ENCODE measurements at places on chromosomes 4 and X.
A peak's percentile ranks its signal among the peaks of the same experiment; 100 is the strongest.

GRCh38 chrX:10725071-10725470 lies 104.7 kb upstream of the MID1 start:
- no peak for DNase-seq

GRCh38 chr4:98604723-98605122 lies 53.7 kb downstream of the TSPAN5 start:
- no peak for DNase-seq

- no peak for DNase-seq
Measured at GRCh38 chrX:24396931-24397279, 36.5 kb downstream of the SUPT20HL1 start.

GRCh38 chr4:173281406-173282255 lies 52.5 kb downstream of the HMGB2 start:
- DNase-seq, result no peak

DNA sequence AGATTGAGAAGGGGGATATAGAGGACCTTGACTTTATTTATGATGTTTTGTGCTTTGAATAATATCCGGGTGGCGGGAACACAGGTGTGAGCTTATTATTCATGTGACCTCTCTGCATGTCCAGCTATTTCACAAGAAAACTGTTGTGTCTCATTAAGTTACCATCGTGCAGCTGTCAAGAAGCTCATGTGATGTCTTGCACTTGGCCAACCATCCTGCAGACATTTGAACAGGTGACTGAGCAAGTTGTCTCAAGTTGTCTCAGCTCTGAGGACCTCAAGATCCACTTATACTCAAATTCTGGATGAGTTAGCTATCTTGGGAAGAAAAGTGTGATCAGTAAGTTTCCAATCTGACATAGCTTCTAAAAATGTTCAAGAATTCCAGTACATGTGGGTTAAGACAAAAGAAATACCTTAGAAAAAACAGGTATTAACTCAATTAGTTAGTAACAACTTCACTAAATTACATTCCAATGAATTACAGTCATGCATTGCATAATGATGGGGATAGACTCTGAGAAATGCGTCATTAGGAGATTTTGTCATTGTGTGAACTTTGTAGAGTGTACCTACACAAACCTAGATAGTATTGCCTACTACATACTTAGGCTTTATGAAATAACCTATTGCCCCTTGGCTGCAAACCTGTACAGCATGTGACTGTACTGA lies 462.2 kb downstream of the INPP4B start:
- no peak for DNase-seq

- no peak for DNase-seq
Measured at GRCh38 chr4:46993075-46994006, at the start of gene GABRA4. GABRA4 (minus strand) TSS chr4:46993581; CDS start chr4:46993424, 157 bp downstream.

GRCh38 chr4:137901114-137901513 lies 341.0 kb downstream of the SLC7A11 start:
- DNase-seq, result no peak

GRCh38 chr4:92864096-92864495 lies 560.3 kb downstream of the GRID2 start:
- peak; percentile 36 for DNase-seq

GRCh38 chr4:162522724-162523123 lies 358.9 kb upstream of the FSTL5 start:
- DNase-seq, result no peak

GRCh38 chr4:147582386-147583060 lies 34.7 kb upstream of the TMEM184C start:
- DNase-seq, result no peak

DNA sequence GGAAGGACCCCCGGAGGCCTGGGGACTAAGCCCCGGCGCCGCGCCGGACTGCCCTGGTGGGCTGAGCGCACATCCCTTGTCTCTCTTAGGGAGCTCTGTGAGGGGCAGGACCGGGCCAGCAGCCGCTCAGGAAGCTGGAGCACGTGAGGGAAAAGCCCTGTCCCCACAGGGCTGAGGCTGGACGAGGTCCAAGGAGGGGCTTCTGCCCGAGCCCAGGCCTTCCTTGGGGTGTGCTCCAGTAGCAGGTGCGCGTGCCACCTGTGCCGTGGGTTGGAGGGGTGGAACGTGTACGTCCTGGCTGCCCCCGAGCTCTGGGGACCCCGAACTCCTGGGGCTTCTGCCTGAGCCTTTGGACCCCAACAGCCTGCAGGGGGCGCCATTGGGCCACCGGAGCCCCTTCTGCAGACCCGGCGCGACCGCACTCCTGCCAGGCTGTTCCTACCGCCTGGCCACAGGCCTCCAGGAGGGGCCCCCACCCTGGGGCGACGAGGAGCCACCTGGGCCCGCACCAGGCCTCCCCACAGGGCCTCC lies 27.2 kb downstream of the TACC3 start:
- DNase-seq, result peak; percentile 48

DNA sequence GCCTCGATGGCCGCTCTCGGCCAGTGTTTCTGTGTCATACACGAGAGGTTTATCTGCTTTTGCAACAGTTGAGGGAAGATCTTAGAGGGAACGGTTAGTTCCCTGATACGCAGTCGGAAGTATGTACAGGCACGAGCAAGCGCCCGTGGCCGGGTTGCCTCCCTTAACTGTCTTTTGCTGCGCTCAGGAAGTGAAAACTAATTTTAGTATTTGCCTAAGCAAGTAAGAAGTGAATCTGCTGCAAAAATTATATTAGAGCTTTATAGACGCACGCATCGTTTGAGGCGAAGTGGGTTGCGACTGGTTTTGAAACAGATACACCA lies 695 bp downstream of the MTM1 start:
- no peak for DNase-seq

GRCh38 chrX:17984415-17984814 lies 123.3 kb upstream of the RAI2 start:
- DNase-seq, result no peak

DNA sequence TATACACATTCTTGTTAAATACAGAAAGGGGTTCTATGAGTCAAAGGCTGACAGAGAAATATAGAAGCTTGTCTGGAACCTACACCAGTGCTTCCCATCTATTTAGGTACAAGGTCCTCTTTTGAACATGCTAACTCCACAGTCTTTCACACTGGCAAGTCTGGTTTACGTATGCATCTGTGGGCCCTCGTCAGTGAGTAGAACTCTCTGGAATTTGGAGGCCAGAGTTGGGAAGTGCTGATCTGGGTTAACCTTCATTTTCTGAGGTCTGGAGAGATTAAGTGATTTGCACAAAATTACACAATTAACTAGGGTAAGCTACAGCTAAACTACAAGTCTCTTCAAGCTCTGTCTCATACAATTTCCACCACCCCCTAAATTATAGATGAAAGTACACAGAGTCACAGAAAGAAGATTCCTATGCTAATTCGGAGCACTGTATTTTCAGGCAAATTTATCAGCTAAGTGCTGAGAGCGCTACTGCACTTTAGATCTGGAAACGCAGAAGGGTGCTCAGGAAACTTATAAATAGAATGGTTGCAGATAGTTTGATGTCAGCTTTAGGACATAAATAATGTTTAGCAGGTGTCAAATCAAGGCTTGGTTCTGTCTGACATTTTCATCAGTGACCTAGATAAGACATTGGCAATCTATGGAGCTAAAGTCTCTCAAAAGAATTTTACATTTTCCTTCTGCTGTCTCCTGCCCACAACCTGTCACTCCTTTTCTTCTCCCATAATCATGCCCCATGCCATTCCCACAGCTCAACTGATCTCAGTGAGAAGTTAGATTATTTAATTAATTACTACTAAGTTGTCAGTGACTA lies 43.0 kb upstream of the PDLIM5 start:
- no peak for DNase-seq

GRCh38 chrX:136967966-136968365 lies 65.8 kb downstream of the GPR101 start:
- DNase-seq, result no peak

GRCh38 chrX:15292861-15293260 lies 22.6 kb downstream of the ASB11 start:
- DNase-seq, result no peak

- peak; percentile 74 for DNase-seq
Measured at GRCh38 chrX:102155806-102156179, at the start of gene BEX5. BEX5 (minus strand) TSS chrX:102155977; CDS start chrX:102154265, 1,712 bp downstream.

DNA sequence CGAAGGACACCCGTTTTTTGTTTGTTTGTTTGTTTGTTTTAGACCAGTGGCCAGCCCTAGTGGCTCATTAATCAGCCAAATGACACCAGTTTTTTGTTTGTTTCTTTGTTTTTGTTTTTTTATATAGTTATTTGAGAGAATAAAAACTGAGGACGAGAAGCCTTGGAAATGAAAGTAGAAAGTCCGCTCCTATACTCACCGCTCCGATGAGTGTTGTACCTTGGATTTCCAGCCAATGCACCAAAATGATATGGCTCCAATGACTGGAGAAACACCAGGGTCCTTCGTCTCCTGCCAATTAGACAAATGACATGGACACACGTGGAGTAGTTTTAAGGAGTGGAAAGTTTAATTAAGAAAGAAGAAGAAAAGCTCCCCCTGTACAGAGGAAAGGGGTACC lies 87.9 kb downstream of the ZXDA start:
- no peak for DNase-seq

DNA sequence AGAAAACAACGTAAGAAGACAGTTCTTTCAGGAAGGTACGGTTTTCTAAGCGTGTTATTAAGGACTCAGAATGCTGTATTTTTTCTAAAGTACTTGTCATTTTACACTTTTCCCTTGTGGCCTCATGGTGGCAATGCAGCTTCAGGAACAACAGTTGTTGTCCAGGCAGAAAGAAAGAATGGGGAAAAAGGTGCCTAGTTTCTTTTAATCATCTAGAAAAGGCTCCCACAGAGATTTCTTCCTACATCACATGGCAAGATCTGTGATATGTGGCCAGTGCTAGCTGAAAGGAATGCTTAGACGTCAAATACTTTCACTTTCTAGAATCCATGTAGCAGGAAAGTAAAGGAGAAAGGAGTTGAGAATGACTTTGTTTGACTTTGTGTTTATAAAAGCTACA lies 49.0 kb upstream of the TRAM1L1 start:
- no peak for DNase-seq

DNA sequence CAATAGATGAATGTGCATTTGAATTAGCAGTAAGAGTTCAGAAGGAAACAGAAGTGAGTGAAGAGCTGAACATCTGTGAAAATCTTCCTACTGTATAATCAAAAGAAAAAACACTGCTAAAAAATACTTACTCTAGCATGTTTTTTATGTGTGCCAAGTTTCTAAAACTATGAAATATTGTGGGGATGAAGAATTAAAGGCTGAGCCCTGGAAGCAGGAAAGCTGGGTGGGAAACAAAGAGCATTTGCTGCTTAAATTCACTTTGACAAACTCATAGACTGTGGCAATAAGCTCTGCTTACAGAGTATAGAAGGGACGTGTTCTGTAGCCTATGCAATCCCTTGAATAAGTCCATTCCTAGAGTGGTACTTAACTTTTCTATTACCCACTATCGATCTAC lies 261.7 kb downstream of the ANKRD50 start:
- no peak for DNase-seq

DNA sequence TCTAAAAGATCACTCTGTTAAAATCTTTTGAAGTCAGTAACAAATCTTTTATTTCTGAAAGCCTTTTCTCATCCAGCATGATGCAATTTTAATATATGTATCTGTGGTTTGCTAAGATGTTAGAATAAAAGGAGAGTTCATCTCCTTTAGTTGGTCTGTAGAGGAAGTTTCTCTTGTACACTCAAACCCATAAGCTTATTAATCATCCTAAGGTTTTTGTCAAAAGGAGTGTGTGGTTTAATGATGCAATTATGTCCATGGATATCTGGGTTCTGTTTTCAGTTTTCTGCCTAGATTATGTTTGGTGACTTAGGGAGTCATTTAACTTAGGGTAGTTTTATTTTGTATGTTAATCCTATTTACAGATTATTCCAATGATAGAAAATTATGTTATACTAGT lies 52.1 kb upstream of the NDST4 start:
- DNase-seq, result no peak

DNA sequence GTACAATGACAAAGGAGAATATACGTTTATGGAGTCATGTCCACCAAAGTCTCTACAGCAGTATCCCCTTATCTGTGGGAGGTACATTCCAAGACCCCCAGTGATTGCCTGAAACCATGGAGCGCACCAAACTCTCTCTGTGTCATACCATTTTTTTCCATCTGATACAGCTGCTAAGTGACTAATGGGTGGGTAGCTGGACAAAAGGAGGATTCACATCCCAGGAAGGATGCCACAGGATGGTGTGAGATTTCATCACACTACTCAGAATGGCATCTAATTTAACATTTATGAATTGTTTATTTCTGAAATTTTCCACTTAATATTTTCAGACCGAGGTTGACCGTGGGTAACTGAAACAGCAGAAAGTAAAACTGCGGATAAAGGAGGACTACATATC lies 49.8 kb upstream of the AGA start:
- no peak for DNase-seq

GRCh38 chrX:10070714-10071436 lies 85.9 kb upstream of the CLCN4 start:
- no peak for DNase-seq

DNA sequence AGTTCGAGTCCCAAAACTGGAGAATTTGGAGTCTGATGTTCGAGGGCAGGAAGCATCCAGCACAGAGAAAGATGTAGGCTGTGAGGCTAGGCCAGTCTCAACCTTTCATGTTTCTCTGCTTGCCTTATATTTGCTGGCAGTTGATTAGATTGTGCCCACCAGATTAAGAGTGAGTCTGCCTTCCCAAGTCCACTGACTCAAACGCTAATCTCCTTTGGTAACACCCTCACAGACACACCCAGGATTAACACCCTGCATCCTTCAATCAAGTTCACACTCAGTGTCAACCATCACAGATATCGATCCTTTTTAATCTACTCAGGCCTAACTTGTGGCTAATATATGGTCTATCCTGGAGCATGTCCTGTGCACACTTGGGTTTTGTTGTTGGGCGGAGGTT lies 18.0 kb upstream of the MAEA start:
- DNase-seq, result no peak

GRCh38 chr4:8325291-8325973 lies 55.9 kb downstream of the HTRA3 start:
- DNase-seq, result no peak

- no peak for DNase-seq
Measured at GRCh38 chr4:10173037-10173753, 56.6 kb upstream of the WDR1 start.
